ENCODE measurements at places on chromosomes 1 and 21.

DNA sequence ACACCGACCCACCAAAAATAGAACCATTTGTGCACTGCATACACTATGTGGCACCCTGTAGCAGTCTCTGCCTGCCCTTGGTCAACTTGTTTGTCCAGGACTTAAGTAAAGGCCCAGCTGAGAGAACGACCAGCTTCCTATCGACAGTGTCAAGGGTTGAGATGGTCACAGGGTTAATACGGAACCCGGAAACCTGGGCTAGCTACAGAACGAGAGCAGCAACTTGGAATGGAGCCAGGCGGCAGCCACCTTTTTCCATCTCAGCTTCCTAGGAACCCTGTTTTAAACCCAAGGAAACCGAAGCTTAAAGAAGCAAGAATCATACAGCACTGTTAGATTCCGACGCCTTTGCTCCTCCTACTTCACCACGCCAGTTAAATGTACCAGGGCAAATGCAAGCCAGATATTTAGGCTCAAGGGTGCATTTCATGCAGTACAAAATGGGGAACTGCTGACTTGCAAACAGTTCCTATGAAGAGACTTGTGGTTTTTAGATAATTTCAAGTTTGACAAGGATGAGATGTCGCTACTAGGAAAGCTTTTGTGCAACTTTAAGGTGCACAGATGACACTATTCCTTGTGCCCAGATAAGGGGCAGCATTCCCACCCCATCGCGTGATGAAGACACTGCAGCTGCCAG lies 35.5 kb downstream of the SLC66A1 start:
- H3K36me3 ChIP-seq = no peaks in the 10 kb centered on the region
- H3K27me3 ChIP-seq = no peaks in the 10 kb centered on the region
- H3K4me1 ChIP-seq = peaks cover 26% of the 10 kb centered on the region

- H3K36me3 ChIP-seq = no peaks in the 10 kb centered on the region
- H3K27me3 ChIP-seq = no peaks in the 10 kb centered on the region
- H3K4me1 ChIP-seq = no peaks in the 10 kb centered on the region
Measured at GRCh38 chr1:219352961-219353651, 179.4 kb downstream of the LYPLAL1 start.

DNA sequence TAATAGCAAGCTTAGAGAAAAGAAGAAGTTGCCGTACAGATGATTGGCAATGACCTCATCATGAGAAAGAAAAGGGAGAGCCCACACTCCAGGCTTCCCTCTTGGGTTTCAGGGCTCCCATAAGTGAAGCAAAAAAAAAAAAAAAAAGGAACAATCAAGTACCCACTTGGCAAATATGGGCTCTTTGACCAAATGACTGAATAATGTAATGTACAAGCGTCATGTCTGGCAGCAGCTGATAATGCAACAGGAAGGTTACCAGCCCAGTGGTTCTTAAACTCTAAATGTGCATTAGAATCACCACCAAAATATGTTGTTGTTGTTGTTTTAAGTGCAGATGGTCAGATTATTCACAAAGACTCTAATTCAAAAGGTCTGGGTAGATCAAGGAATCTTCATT lies 13.5 kb downstream of the TNFSF4 start:
- peaks cover 16% of the 10 kb centered on the region for H3K4me1 ChIP-seq
- no peaks in the 10 kb centered on the region for H3K27me3 ChIP-seq

DNA sequence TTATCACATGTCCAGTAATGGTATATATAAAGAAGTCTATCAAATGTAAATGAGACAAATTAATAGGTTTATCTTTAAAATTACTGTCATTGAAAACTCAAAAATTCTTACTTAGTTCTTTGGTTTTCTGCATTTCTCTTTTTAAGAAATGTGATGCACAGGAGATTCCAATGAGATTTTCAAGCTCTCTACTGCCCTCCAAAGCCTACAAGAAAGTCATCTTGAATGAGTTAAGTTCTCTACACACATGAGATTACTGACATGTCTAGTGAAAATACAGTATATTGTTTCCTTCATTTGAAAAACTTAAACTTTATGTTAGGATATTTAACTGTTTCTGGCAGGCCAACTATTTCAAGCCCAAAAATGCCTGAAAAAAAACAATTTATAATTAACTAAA lies 68.8 kb downstream of the ITGB3BP start:
- H3K4me1 ChIP-seq = no peaks in the 10 kb centered on the region
- no peak overlapping the region for H3K27ac ChIP-seq
- no peak overlapping the region for H3K4me3 ChIP-seq
- H3K27me3 ChIP-seq = no peaks in the 10 kb centered on the region
- H3K36me3 ChIP-seq = no peaks in the 10 kb centered on the region
- DNase-seq = no peak

GRCh38 chr1:82849460-82849859 lies 1048.7 kb downstream of the ADGRL2 start:
- no peak overlapping the region for H3K27ac ChIP-seq
- no peaks in the 10 kb centered on the region for H3K36me3 ChIP-seq
- H3K27me3 ChIP-seq = no peaks in the 10 kb centered on the region
- H3K4me3 ChIP-seq = no peak overlapping the region

DNA sequence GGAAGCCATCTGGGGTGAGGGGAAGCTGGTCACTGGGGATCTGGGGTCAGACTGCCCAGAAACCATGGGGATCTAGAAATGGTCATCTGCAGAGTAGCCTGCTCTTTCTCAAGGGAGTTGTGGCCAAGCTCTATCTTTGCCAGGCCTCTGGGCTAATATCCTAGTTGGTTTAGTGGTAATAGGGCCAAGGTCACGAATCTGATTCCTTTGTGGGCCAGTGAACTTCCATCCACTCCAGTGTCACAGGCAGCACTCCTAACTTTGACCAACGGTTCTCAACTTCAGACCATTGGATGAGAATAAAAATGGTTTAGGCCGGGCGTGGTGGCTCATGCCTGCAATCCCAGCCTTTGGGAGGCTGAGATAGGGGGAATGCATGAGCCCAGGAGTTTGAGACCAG lies 28.1 kb upstream of the PPP2R5A start:
- no peaks in the 10 kb centered on the region for H3K36me3 ChIP-seq
- no peak overlapping the region for H3K27ac ChIP-seq
- no peak for DNase-seq
- no peaks in the 10 kb centered on the region for H3K4me1 ChIP-seq
- H3K27me3 ChIP-seq = no peaks in the 10 kb centered on the region

DNA sequence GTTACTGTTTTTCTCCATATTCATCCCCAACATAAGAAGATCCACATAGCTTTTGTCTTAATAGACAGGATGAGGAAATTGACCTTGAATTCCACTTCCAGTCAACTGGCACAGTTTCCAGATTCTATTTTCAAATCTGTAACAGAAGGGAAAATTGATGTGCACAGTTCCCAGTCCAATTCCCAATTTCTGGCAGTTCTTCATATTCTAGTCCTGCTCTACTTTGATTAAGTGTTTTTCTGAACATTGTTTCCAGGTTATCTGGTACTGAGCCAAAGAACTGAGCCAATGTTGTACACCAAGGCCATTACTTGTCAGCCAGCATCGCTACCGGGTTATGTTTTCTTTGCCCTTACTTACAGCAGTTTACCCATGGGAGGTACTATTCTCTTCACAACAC lies 1755.4 kb downstream of the PLA2G4A start:
- no peak overlapping the region for H3K4me3 ChIP-seq
- H3K4me1 ChIP-seq = no peaks in the 10 kb centered on the region
- H3K27ac ChIP-seq = no peak overlapping the region
- H3K27me3 ChIP-seq = no peaks in the 10 kb centered on the region
- no peak for DNase-seq
- H3K36me3 ChIP-seq = no peaks in the 10 kb centered on the region

GRCh38 chr1:193079187-193079586 lies 19.8 kb downstream of the RO60 start:
- peaks cover 3% of the 10 kb centered on the region for H3K36me3 ChIP-seq
- no peaks in the 10 kb centered on the region for H3K4me1 ChIP-seq
- H3K27ac ChIP-seq = no peak overlapping the region
- no peaks in the 10 kb centered on the region for H3K27me3 ChIP-seq
- no peak for DNase-seq

DNA sequence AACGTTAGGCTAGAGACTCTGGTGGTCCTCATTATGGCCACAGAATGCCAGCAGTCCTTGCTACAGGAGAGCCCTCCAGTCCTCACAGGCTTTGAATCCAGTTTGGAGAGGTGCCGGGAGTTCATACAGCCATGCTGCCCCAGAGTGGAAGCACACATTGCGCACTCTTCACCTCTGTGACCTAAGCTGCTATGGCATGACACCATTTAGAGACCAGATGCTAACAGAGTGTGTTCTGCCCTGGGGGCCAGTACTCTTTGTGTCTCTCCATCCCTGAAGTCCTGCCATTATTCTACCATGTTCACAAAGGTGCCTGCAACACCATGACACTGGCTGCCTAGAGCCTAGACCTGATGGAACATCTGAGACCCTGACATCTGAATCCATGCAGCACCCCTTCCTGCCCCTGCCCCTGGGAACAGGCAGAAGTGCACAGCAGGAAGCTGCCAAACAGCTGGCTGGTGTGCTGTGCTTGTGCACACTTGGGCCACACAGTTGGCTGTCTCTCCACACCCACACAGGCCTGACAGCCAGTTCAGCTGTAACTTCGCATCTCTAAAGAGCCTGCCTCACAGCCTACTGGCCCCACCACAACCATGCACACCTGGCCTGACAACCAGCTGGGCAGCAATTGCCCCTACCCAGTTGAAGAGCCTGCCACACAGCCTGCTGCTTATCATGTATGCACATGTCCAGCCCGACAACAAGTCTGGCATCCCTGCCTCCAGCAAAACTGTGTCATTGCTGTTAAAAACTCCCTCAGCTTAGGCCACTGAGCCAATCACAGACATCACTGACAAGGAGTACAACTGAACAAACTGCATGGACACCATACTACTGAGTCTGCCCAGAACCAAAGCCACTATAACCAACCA lies 49.1 kb downstream of the MCOLN2 start:
- DNase-seq = no peak
- H3K27ac ChIP-seq = no peak overlapping the region
- H3K4me3 ChIP-seq = no peak overlapping the region
- no peaks in the 10 kb centered on the region for H3K4me1 ChIP-seq
- no peaks in the 10 kb centered on the region for H3K36me3 ChIP-seq
- no peaks in the 10 kb centered on the region for H3K27me3 ChIP-seq

DNA sequence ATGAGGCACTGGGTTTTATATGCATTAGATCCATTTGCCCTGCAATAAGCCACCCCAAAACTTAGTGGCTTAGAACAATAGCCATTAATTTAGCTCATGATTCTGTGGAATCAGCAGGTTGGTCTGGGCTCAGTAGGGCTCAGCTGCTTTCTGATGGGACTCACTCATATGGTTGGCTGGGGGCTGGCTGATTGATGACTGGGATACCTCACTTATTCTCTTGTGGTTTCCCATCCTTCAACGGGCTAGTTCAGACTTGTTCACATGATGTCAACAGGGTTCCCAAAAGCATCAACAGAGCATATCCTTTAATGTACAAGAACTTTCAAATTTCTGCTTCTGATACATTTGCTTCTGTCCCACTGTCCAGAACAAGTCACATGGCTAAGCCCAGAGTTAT lies 43.2 kb downstream of the DNM3 start:
- H3K27ac ChIP-seq = no peak overlapping the region
- DNase-seq = no peak
- H3K4me3 ChIP-seq = no peak overlapping the region
- no peaks in the 10 kb centered on the region for H3K36me3 ChIP-seq

DNA sequence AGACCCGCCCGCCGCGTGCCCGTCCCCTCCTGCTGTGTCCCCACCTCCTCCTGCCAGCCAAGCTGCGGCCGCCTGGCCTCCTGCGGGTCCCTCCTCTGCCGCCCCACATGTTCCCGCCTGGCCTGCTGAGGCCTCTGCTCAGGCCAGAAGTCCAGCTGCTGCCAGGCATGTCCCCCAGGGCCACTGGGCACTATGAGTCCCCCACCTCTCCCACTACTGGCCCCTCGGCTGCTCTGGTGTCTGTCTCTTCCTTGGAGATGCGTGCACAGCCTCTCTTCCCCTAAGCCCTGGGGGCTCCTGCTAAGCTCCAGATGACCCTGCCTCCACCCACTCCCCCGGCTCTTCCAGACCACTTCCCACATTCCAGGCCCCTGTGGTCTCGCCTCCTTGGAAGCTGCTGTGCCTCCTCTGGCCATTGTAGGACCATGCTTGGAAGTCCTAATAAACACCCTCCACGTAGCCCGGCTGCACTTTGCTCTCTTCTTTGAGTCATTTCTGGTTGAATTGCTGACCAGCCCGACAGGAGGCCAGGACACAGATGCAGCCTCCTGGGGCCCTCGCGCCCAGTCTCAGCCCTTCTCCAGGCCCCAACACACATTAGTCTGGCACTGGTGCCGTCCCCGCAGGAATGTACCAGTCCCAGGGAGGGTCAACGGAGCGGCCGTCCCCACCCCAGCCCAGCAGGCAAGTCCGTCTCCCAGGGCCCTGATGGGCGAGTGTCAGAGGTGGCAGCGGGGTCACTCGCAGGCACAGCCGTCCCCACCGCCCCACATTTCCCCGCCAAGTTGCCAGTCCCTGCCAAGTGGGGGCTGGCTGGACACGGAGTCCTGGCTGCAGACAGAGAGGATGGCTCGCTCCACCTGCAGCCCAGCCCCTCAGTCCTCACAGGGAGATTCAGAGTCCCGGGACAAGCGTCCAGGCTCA lies 1.1 kb downstream of the KRTAP10-12 start:
- H3K27me3 ChIP-seq = no peaks in the 10 kb centered on the region
- H3K27ac ChIP-seq = no peak overlapping the region
- H3K36me3 ChIP-seq = no peaks in the 10 kb centered on the region
- no peaks in the 10 kb centered on the region for H3K4me1 ChIP-seq
- H3K4me3 ChIP-seq = no peak overlapping the region

- no peak overlapping the region for H3K27ac ChIP-seq
- no peak for DNase-seq
- H3K4me3 ChIP-seq = no peak overlapping the region
- no peaks in the 10 kb centered on the region for H3K27me3 ChIP-seq
Measured at GRCh38 chr1:234627009-234627950, 17.3 kb upstream of the IRF2BP2 start.

DNA sequence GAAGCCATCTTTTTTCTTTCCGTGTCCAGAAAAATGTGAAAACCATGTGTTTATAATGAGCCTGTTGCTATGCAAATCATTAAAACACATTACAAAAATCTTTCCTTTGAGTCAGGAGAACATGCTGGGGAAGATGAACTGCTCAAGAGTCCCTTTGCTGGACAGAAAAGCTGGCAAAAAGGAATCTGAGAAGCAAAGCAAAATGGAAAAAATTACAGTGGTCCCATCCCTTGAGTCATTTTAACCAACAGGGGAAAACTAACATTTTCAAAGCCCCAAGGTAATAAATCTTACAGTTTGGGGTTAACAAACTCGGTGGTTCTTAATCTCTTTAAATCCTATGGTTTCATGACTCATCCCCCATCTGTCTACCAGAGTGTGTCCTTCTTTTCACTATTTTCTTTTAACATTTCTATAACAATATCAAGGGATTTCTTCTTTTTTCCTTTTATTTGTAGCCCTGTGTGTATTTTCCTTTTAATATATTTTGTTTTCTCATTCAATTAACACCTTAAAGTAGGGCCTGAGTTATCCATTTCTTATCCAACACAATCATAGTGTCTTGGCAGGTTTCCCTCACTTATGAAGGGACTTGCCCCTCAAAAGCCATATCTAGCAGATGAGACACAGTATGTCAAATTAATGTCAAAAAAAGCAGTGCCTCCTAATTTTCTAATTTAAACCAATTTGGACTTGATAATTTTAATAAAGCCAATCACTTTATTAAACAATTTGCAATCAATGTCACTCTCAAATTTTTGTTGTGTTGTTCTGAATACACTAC lies 105.4 kb downstream of the PTPN14 start:
- H3K36me3 ChIP-seq = no peaks in the 10 kb centered on the region
- H3K27ac ChIP-seq = peak overlapping the region; percentile 38
- H3K27me3 ChIP-seq = no peaks in the 10 kb centered on the region
- no peaks in the 10 kb centered on the region for H3K4me1 ChIP-seq
- no peak for DNase-seq
- H3K4me3 ChIP-seq = no peak overlapping the region

- H3K27ac ChIP-seq = no peak overlapping the region
- no peaks in the 10 kb centered on the region for H3K36me3 ChIP-seq
- H3K27me3 ChIP-seq = no peaks in the 10 kb centered on the region
- DNase-seq = no peak
- H3K4me1 ChIP-seq = peaks cover 5% of the 10 kb centered on the region
- no peak overlapping the region for H3K4me3 ChIP-seq
Measured at GRCh38 chr1:160159846-160160245, 8.4 kb downstream of the ATP1A4 start.
